Stomach (tissue), 19 donors: ENCODE measurements at places on chromosomes 7 and 10. TPM values are rescaled to one million over a fixed set of nuclear protein-coding genes. Genes with fewer than 3 reads are reported as not detected.

Gene CNNM2
- total RNA-seq, result 45.5 TPM

Gene HOXA3
- 5.2 TPM for total RNA-seq

Gene PNLIPRP1
- not detected for total RNA-seq

Gene TMEM236
- 1.1 TPM for total RNA-seq

Gene CHST15
- total RNA-seq, result 30.4 TPM

Gene FLNC
- 62.4 TPM for total RNA-seq

Gene FBXO24
- total RNA-seq, result not detected

Gene LIPF
- 18,610 TPM for total RNA-seq

Gene LIPN
- total RNA-seq, result not detected

- H3K4me1 ChIP-seq, result peaks cover 21% of the 10 kb centered on the region
- H3K4me3 ChIP-seq, result no peak overlapping the region
- no peaks in the 10 kb centered on the region for H3K36me3 ChIP-seq
- no peak for DNase-seq
These were observed 33.5 kb downstream of the KCNMA1 start for GRCh38 chr10:77604063-77604462.

GRCh38 chr10:7119325-7120015 lies 291.4 kb downstream of the SFMBT2 start:
- no peak for DNase-seq
- H3K4me1 ChIP-seq, result no peaks in the 10 kb centered on the region
- H3K27me3 ChIP-seq, result no peaks in the 10 kb centered on the region
- no peaks in the 10 kb centered on the region for H3K36me3 ChIP-seq
- no peak overlapping the region for H3K4me3 ChIP-seq
- no peak overlapping the region for H3K27ac ChIP-seq

DNA sequence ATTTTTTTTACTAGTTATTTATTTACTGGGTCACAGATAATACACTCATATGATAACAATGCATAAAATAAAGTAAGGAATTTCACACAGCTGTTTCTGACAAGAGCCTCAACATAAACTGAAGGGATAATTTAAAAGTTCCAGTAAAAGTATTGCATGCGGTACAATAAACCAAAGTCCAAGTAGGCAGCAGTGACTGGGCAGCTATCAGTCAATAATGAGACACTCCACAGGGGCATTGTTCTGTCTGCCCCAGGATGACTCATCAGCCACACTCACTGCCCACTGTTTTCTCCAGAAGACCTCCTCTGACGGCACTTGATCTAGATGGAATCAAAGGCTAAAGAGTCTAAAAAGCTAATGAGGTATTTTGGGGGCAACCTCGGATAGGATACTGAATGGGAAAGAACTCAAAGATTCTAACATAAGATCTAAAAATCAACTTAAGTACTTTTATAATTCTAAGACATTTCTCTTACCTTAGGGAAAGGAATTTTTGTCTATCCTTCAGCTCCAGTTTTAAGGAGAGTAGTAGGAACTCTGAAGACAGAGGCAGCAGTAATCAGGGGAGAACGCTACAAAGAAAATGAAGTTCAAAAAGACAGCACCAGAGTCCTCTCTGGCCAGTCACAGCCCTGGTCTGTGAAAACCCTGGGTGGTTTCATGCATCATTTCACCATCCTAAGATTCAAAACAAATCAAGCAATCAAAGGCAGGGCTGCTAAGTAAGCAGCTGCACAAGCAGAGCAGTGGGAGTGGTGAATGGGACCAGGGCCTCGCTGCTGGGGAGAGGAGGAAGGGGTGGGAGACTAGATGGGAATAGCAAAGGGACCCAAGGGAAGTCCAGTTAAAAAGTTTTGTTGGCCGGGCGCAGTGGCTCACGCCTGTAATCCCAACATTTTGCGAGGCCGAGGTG lies 175.1 kb downstream of the AVL9 start:
- peak; percentile 43 for DNase-seq
- H3K27me3 ChIP-seq, result no peaks in the 10 kb centered on the region
- H3K27ac ChIP-seq, result peak overlapping the region; percentile 8
- no peak overlapping the region for H3K4me3 ChIP-seq

- H3K36me3 ChIP-seq, result no peaks in the 10 kb centered on the region
- H3K27me3 ChIP-seq, result peaks cover 94% of the 10 kb centered on the region
- H3K27ac ChIP-seq, result no peak overlapping the region
- no peak for DNase-seq
- H3K4me3 ChIP-seq, result no peak overlapping the region
These were observed 1.4 kb upstream of the MMD2 start for GRCh38 chr7:4960363-4960762.

GRCh38 chr7:143463556-143463955 lies 14.1 kb upstream of the TAS2R41 start:
- DNase-seq, result no peak
- no peaks in the 10 kb centered on the region for H3K36me3 ChIP-seq
- H3K27ac ChIP-seq, result no peak overlapping the region
- no peak overlapping the region for H3K4me3 ChIP-seq
- H3K4me1 ChIP-seq, result no peaks in the 10 kb centered on the region

GRCh38 chr7:39453743-39454355 lies 112.4 kb upstream of the YAE1 start:
- no peaks in the 10 kb centered on the region for H3K4me1 ChIP-seq
- no peak overlapping the region for H3K27ac ChIP-seq
- H3K4me3 ChIP-seq, result no peak overlapping the region

- DNase-seq, result no peak
- H3K27me3 ChIP-seq, result no peaks in the 10 kb centered on the region
- H3K4me1 ChIP-seq, result no peaks in the 10 kb centered on the region
- no peaks in the 10 kb centered on the region for H3K36me3 ChIP-seq
- no peak overlapping the region for H3K27ac ChIP-seq
These were observed 251.1 kb upstream of the LRRN3 start for GRCh38 chr7:110839866-110840265.

DNA sequence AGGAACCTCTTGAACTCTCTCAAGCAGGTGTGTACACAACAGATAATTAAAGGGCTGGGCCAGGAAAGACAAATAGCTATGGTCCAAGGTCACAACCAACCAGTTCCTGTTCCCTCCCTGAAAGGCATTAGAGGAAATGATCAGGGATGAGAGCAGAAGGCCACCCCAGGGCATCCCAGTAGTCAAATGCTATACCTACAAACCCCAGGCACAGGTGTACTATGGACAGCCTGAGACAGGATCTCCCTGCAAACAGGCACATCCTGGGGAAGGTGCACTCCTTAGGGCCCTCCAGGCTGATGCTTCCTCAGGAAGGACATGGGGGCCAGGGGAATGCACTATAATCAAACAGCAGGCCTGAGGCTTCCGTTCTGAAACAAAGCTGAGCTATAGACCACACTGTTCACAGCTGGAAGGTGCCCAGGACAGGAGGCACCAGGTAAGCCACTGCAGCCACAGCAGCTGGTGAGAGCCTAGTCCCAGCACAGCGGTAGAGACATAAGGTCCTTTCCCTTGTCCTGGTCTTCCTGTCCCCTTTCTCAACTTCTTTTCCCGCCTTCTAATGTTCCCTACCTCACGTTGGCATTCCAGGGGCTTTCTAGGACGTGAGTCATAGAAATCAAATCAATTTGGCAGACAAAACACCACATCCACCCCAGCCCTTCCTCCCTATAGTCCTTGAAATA lies 13.3 kb downstream of the PARP12 start:
- H3K36me3 ChIP-seq, result peaks cover 36% of the 10 kb centered on the region
- no peak overlapping the region for H3K4me3 ChIP-seq
- no peaks in the 10 kb centered on the region for H3K4me1 ChIP-seq
- DNase-seq, result no peak

DNA sequence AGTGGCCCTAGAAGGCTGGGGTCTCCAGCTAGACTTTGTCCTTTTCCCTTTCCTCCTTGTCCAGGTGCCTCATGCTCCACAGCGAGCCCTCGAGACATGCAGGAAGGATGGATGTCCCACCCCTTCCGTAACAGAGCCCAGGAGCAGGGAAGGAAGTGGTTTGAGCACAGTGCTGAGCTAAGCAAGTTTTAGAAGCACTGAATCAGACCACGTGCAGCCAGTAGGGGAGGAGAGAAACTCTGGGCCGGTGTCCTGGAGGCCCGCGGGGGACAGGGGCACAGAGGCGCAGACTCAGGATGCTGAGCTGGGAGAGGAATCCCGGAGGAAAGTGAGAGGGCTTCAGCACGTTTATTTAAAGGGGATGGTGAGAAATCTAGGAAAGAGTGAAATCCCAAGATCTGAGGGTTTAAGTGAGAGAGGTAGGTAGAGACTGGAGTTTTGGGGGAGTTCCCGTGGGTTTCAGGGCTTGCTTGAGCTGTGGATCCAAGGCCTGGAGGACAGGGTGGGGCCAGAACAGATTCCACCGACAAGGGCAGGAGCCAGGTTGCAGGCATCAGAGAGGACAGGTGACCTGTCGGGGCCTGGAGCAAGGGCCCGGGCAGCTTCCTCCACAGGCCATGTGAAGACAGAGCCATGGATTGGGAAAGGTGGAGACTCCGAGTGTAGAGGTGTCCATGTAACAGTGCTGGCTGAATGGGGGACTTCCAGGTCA lies 4.4 kb upstream of the IRF5 start:
- H3K27ac ChIP-seq, result no peak overlapping the region
- no peak overlapping the region for H3K4me3 ChIP-seq
- H3K36me3 ChIP-seq, result no peaks in the 10 kb centered on the region
- H3K27me3 ChIP-seq, result no peaks in the 10 kb centered on the region
- DNase-seq, result no peak
- peaks cover 12% of the 10 kb centered on the region for H3K4me1 ChIP-seq

- no peak for DNase-seq
- H3K27me3 ChIP-seq, result no peaks in the 10 kb centered on the region
- peaks cover 3% of the 10 kb centered on the region for H3K4me1 ChIP-seq
- peaks cover 86% of the 10 kb centered on the region for H3K36me3 ChIP-seq
These were observed 8.5 kb upstream of the ADAM8 start for GRCh38 chr10:133285217-133285616.

DNA sequence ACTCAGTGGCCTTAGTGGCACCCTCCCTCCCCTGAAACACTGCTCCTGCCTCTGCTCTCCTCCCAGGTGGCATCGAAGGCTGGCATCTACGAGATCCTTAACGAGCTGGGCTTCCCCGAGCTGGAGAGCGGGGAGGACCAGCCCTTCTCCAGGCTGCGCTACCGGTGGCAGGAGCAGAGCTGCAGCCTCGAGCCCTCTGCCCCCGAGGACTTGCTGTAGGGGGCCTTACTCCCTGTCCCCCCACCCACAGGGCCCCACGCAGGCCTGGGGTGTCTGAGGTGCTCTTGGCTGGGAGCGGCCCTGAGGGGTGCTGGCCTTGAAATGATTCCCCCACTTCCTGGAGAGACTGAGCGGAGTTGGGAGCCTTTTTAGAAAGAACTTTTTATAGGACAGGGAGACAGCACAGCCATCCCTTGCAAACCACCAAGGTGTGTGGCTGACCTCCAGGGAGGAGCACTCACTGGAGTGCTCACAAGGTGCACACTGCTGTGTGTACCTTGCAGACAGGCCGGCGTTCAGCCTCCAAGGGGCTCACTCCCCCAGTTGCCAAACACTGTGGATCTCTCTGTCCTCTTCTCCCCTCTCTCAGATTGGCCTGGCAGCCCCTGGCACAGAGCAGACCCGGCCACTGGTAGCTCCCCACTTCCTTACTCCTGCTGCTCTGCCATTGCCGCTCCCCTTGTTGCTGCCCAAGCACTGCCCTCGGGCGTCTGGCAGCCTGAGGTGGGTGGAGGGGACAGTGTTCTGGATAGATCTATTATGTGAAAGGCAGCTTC lies 35.8 kb downstream of the PRF1 start:
- no peak overlapping the region for H3K27ac ChIP-seq
- H3K36me3 ChIP-seq, result peaks cover 18% of the 10 kb centered on the region
- no peak for DNase-seq
- H3K4me1 ChIP-seq, result no peaks in the 10 kb centered on the region
- no peak overlapping the region for H3K4me3 ChIP-seq

GRCh38 chr7:94393246-94394108 lies 1.2 kb upstream of the COL1A2 start:
- H3K27me3 ChIP-seq, result peaks cover 18% of the 10 kb centered on the region
- DNase-seq, result no peak
- H3K4me1 ChIP-seq, result peaks cover 12% of the 10 kb centered on the region
- peak overlapping the region; percentile 43 for H3K4me3 ChIP-seq
- peak overlapping the region; percentile 88 for H3K27ac ChIP-seq
- no peaks in the 10 kb centered on the region for H3K36me3 ChIP-seq

- no peaks in the 10 kb centered on the region for H3K27me3 ChIP-seq
- no peak for DNase-seq
- no peaks in the 10 kb centered on the region for H3K36me3 ChIP-seq
- H3K27ac ChIP-seq, result no peak within 1 kb of the TSS
- H3K4me1 ChIP-seq, result no peaks in the 10 kb centered on the region
- H3K4me3 ChIP-seq, result no peak within 1 kb of the TSS
These were observed at the start of gene CLCN1 for GRCh38 chr7:143315776-143316175. CLCN1 (plus strand) TSS chr7:143316111; CDS start chr7:143316213, 102 bp downstream.

GRCh38 chr10:77374189-77374656 lies 263.4 kb downstream of the KCNMA1 start:
- H3K4me1 ChIP-seq, result peaks cover 10% of the 10 kb centered on the region
- no peaks in the 10 kb centered on the region for H3K27me3 ChIP-seq
- no peak overlapping the region for H3K27ac ChIP-seq
- DNase-seq, result peak; percentile 59
- no peak overlapping the region for H3K4me3 ChIP-seq
- no peaks in the 10 kb centered on the region for H3K36me3 ChIP-seq

DNA sequence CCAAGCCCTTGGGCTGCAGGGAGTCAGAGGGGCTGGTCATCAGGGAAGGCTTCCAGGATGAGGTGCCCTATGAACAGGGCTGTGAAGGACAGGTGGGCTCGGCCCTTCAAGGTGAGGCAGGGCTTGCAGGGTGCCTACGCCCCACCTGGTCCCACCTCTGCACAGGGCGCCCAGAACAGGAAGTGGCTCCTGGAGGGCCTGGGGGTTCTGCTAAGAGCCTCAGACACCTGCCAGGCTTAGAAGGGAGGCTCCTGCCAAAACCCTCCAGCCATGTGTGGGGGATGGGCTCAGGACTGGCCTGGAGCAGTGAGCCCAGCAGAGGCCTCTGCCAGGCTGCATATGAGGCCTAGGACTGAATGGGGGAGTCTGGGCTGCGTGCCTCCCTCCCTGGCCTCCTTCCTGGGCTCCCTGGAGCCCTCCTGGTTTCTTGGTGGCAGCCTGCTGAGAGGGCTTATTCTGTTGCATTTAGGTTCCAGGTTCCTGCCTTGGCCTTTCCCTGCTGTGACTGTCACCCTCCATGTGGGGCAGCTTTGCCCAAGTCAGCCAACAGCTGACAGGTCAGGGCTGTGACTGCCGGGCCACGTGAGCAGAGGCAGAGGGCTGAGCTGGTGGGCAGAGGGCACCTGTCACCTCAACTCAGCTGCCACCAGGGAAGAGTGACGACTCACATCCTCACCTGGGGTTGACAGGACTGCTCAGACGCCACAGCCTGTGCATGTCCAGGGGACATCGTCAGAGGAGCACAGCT lies 45.2 kb upstream of the MSMB start:
- H3K4me1 ChIP-seq, result no peaks in the 10 kb centered on the region
- H3K36me3 ChIP-seq, result no peaks in the 10 kb centered on the region
- DNase-seq, result no peak
- H3K27ac ChIP-seq, result no peak overlapping the region
- H3K4me3 ChIP-seq, result no peak overlapping the region
- no peaks in the 10 kb centered on the region for H3K27me3 ChIP-seq

GRCh38 chr10:76026905-76027304 lies 595.5 kb downstream of the LRMDA start:
- no peak overlapping the region for H3K27ac ChIP-seq
- H3K4me3 ChIP-seq, result no peak overlapping the region
- no peaks in the 10 kb centered on the region for H3K36me3 ChIP-seq
- no peaks in the 10 kb centered on the region for H3K27me3 ChIP-seq

- no peak overlapping the region for H3K4me3 ChIP-seq
- no peaks in the 10 kb centered on the region for H3K27me3 ChIP-seq
- no peak for DNase-seq
- H3K36me3 ChIP-seq, result no peaks in the 10 kb centered on the region
- H3K4me1 ChIP-seq, result no peaks in the 10 kb centered on the region
These were observed 40.8 kb downstream of the PRPS1L1 start for GRCh38 chr7:17986851-17987250.
